ENCODE measurements at places on chromosomes 2 and 18.

DNA sequence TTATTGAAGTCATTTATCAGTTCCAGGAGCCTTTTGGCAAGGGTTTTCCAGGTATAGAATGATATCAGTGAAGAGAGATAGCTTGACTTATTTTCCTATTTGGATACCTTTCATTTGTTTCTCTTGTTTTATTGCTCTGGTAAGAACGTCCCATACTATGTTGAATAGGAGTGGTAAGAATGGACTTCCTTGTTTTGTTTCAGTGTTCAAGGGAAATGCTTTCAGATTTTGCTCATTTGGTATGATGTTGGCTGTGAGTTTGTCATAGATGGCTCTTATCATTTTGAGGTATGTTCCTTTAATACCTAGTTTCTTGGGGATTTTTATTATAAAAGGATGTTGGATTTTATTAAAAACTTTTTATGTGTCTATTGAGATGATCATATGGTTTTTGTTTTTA, 87.1 kb upstream of the EPAS1 start:
- no peak for DNase-seq

GRCh38 chr2:233047667-233048066, 12.5 kb upstream of the INPP5D start:
- DNase-seq, result no peak

- DNase-seq, result no peak
Observed at GRCh38 chr18:79571211-79572092, 108.2 kb upstream of the CTDP1 start.

DNA sequence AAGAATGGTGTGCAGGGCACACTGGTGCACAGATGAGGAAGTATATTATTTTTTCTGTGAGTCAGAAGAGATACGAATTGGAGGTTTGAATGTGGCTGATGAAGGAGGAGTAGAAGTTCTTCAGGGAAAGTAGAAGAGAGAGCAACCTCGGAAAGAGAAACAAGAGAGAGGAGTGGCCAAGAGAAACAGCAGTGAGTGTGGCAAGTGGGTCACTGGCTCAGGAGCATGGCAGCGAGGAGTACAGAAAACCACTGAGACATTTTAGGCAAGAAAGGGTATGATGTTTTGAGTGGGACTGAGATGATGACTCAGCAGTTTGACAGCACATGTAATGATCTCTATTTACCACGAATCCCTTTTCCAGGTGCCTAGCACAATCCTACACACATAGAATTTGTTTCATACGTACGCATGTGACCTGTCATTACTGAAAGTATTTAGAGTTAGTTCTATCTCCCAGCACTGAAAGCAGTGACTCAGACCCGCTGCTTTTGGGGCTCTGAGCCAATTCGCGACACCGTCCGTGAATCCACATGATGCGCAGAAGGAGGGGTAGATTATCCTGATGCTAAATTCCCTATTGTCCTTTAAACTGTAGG, 915.4 kb downstream of the DCDC2C start:
- no peak for DNase-seq

- DNase-seq, result no peak
Observed at GRCh38 chr2:9547262-9547991, 8.2 kb downstream of the ADAM17 start.

DNA sequence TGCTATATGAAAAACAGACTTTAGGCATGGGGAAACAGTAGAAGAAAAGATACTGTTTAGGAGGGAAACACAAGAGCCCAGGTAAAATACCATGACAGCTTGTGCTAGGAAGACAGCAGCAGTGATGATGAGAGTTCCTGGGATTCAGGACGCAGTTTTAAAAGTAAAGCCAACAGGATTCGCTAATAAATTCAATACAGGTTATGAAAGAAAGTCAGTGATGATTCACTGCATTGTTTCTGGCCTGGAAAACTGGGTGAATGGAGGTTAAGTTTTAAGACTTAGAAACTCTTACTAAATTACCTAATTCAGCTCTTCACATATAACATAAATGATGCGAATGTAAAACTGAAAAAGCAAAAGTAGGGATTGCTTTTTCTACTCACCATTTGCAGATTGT, 27.9 kb upstream of the RNU4ATAC start:
- DNase-seq, result no peak

DNA sequence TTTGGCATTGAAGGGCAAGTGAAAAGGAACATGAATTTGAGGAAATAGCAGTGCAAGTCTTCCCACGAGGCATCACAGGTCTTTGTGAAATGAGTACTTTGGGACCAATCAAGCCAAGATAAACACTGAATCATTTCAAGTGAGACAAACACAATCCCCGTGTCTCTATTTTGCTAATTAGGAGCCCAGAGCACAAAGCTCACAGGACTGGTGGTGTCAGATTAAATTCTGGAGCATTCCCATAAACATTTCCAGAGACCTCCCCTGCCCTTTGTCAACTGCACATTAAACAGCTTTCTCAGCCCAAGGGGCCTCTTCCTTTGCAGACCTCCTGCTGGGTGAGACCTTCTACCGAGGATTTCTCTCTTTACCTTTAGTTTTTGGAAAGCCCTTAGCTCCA, 50.7 kb downstream of the DAPL1 start:
- no peak for DNase-seq

GRCh38 chr2:9752441-9753275, 90.6 kb upstream of the TAF1B start:
- DNase-seq, result no peak

DNA sequence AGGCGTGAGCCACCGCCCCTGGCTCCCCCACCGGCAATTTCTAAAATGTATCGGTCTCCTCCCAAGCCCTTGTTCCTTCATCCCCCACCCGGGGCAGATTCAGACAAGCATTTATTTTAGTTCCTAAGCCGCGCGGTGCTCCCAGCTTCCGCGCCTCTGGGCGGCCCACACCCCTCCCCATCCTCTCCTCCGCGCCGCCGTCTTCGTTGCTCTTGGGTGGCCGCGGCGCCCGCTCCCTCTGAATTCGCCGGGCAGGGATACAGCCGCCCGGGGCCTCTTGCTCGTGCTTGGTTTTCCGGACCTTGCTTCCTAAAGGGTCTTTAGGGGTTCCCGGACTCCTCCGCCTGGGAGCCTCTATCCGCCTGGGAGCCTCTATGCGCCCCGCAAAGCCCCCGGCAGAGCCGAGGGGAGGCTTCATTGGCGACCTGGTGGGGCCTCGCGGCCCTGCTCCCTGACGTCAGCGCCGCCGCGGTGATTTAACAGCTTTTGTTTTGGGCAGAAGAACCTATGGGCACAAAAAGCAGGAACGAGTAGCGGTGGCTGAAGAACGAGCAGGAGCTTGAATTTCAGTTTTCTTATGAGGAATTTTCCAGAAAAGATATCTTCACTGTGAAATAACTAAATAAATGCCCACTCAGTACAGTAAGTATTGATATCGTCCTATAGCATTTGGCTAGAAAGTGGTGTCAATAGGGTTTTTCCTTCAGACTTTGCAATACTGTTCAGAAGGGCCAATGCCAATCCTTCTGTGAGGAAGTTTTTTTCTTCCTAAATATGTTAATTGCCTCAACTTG, 37.3 kb downstream of the PRKRA start:
- peak; percentile 19 for DNase-seq

- DNase-seq, result no peak
Observed at GRCh38 chr2:156695595-156695994, 259.4 kb downstream of the GPD2 start.

DNA sequence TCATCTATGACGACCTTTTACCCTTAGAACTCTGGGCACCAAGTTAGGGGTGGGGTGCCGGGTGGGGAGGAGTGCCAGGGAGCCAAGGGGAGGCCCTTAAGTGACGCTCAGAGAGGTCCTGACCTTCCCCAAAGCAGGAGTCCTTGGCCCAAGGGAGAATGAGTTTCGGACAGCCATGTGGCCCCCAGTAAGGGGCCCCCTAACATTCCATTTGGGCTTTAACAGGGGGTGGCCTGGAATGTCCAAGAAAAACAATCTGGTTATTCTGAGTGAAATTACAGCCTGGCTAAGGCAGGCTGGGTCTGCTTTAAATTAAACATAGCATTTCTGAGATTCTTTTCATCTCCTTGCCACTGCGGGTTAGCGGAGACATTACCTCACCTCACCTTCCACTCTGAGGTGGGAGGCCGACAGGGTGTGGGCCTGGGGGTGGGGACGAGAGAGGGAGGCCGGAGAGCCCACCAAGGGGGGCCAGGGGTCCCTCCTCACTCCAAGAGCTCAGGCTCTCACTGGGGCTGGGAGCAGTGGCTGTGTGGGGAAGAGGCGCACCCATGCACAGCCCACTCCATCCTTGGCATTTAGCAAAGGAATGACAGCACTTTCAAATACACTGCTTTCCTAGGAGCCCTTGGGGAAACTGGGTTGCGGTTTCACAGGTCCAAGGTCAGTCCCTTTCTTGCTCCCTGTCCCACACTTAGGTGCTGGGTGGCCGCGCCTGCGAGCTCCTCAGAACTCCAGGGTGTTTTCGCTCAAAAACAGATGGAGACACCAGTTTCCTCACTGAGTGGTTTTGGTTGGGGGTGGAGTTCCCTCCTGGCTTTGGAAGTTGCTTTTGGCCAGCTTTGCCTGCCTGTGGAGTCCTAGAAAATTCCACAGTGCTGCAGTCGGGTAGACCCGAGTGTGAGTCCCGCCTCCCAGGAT, 107.4 kb downstream of the POLR1A start:
- peak; percentile 25 for DNase-seq
